Activated naive CD8-positive, alpha-beta T cell treated with anti-CD3 and anti-CD28 coated beads, Interleukin-2, amount 50 U/mL, for 24 hours (primary cell): ENCODE measurements at places on chromosomes 3 and 15.
A peak's percentile ranks its signal among the peaks of the same experiment; 100 is the strongest.

DNA sequence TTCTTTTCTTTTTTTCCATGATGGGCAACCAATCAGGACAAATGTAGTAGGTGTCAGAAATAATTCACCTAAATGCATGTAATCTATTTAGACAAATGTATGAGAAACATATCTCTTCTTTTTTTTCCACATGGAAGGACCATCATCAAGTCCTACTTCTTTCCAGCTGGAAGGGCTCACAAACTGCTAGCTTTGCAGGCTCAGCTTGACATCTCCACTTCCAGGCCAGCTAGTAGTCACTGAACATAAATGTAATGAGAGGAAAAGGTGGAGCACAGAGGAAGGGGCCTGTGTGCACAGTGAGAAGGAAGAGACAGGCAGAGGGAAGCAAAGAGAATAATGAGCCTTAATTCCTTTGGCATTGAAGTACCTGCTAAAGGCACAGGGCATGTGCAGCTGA, 504.9 kb downstream of the MCTP2 start:
- DNase-seq: no peak

GRCh38 chr3:155149494-155149893, 69.4 kb downstream of the MME start:
- DNase-seq: no peak

DNA sequence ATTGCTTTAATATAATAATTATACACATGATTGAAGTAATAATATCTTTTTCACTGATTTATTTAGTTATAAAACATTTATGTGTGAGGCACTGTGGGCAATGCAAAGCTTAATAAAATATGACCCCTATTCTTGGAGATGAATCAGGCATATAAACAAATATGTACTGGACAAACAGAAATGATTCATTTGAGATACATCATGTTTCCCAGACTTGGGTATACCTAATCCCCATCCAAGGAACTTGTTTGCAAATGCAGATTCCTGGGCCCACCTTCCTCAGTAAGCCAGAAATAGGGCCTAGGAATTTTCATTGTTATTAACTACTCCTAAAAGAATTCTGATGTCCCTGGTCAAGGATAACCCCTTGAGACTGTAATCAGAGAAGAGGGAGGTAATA, 184.2 kb downstream of the CHL1 start:
- DNase-seq: no peak

DNA sequence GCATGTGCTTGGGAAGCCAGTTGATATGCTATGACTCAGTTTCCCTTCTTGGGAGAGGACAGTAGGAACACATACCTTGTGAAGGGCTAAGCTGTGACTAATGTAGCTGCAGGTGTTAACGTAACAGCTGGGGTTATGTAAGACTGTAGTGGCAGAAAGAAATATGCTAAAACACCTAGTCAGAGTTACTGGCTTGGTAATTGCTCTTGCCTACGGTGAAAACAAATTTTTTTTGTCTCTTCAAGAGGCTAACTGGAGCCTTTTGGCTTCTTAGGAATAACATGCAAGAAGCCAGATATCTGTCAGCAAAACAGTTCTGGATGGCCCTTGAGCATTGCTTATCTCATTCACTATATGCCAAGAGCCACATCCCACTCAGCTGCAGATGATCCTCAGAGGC, 1.4 kb downstream of the MAPKBP1 start:
- no peak for DNase-seq

GRCh38 chr3:172816281-172816680, 65.8 kb downstream of the ECT2 start:
- DNase-seq: no peak

- no peak for DNase-seq
These were observed 75.6 kb downstream of the MCTP2 start for GRCh38 chr15:94306700-94307650.

- DNase-seq: no peak
These were observed 114.9 kb downstream of the PLD1 start for GRCh38 chr3:171695426-171695825.

DNA sequence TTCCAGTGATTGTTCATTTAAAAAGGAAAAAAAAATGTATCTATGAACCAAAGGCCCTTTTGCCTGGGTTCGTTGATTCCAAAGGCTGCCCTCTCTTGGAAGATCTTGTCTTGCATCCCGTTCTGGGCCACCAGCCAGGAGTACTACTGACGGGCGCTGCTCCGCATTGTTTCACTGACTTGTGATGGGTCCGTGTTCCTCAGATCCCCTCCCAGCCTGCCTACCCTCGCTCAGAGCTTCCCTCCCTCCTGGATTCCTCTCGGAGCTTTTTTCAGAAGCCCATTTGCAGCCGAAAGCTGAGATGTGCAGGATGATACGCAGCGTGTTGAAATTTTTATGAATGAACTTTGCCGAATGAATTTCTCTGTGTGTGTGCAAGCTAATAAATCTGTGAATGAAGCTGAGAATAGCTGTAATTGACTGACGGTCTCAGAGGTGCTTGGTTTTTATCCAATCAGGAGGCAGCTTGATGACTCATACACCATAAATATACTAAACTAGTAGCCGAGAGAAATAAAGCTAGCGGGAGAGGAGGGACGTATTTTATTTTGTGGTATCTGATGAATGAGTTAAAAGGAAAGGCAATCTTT, at the start of gene SHC4:
TSS of gene SHC4 (minus strand) at position 396 of the 590 bp plus-strand sequence. CDS start 904 bp downstream, outside the sequence.
- DNase-seq: no peak

GRCh38 chr3:113546414-113546893, 14.1 kb downstream of the SIDT1 start:
- DNase-seq: no peak

- DNase-seq: no peak
These were observed 206.0 kb upstream of the SEMA6D start for GRCh38 chr15:47511261-47511660.

DNA sequence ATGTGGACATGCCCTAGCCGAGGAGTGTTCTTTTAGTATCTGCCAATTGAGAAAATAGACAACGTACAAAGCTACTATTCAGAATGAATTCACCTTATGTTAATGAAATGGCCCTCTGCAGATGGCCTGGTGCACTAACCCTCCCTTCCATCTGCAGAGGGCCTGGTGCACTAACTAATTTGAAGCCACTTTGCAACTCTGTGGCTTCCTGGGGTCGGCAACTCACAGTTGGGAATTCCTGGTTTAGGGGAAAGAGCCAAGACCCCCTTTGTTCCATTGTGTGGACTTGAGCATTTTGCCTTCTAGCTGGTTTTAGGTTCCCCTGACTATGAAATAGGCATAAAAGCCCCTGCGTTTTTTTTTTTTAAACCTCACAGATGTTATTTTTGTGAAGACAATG, 204.3 kb upstream of the UBE3A start:
- no peak for DNase-seq

GRCh38 chr15:56980473-56980872, 62.0 kb downstream of the TCF12 start:
- no peak for DNase-seq

DNA sequence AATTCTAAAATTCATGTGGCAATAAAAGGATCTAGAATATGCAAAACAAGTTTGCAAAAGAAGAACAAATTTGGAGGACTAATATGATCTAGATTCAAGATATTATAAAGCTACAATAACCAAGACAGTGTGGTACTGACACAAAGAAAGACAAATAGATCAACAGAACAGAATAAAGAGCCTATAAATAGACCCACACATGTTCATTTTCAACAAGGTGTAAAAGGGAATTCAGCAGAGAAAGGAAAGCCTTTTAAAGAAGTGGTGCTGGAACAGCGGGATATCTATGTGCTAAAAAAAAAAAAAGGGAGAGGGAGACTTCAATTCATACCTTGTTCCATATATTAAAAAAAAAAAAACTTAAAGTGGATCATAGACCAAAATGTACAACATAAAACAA, 149.0 kb downstream of the WDR76 start:
- no peak for DNase-seq

DNA sequence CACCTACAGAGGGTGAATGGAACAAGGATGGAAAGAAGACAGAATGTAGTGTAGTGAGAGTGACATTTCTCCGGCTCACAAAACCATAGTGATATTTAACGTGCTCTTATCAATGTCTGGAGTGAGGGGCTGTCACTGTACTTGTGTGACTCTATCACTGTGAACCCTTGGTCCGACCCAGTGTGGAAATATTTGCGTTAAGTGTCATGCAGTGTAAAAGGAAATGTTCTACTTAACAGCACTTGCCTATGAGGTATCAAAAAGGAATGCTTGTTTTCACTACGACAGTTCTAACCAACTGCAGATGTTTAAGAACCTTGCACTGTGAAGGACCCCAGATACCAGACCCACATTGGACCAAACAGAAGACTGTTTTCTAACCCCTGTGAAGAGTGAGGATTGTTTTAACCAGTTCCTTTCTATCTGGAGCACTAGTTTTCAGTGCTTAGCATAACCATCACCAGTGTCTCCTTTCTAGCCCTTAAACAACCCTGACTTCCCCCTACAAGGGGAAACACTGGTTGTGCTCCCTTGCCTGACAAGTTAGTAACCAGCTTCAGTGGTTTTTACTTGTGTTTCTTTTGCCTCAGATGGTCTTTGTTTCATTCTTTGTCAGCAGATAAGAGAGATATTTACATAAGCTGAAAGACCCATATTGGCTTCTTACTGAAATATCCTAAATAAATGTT, 144.7 kb upstream of the ABHD17C start:
- DNase-seq: no peak

GRCh38 chr15:78201281-78202190, 32.8 kb downstream of the ACSBG1 start:
- DNase-seq: no peak

DNA sequence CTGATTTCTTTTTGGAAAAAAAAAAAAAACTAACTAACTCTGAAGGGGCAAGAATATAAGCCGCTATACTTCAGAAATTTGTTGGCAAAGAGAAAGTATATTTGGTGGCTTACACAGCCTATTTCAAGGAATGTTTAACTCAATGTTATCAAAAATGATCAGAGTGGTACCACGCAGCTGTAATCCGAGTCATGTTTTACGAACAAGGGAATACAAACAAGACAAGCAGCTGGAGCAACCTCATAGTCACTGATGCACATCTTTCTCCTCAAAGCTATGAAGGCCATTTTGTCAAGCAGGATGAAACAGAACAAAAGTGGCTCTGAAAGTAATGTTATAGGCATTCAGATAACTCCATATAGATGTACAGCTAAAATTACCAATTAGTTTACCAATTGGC, 81.2 kb downstream of the SCAPER start:
- no peak for DNase-seq

GRCh38 chr15:40338041-40338657, 2.6 kb downstream of the CCDC9B start:
- peak; percentile 85 for DNase-seq

DNA sequence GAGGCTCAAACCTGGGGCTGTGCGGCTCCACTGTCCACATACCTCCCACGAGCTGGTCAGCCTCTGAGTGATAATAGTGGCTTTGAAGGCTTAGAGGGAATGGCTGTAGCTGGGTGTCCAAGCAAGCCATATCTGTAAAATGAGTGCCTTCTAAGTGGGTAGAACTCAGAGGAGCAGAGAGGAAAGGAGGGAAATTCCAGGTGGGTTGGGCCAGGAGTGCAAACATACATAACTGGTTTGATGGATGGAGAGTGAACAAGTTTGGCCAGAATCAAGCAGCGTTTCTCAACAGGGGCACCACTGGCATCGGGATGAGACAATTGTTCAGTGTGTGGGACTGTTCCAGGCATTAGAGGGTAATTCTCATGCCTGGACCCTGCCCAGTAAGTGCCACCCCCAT, 91.1 kb downstream of the ASB7 start:
- DNase-seq: no peak

GRCh38 chr15:95742836-95743235, 587.7 kb upstream of the NR2F2 start:
- DNase-seq: no peak

GRCh38 chr15:53454535-53454842, 305.0 kb downstream of the WDR72 start:
- DNase-seq: no peak

DNA sequence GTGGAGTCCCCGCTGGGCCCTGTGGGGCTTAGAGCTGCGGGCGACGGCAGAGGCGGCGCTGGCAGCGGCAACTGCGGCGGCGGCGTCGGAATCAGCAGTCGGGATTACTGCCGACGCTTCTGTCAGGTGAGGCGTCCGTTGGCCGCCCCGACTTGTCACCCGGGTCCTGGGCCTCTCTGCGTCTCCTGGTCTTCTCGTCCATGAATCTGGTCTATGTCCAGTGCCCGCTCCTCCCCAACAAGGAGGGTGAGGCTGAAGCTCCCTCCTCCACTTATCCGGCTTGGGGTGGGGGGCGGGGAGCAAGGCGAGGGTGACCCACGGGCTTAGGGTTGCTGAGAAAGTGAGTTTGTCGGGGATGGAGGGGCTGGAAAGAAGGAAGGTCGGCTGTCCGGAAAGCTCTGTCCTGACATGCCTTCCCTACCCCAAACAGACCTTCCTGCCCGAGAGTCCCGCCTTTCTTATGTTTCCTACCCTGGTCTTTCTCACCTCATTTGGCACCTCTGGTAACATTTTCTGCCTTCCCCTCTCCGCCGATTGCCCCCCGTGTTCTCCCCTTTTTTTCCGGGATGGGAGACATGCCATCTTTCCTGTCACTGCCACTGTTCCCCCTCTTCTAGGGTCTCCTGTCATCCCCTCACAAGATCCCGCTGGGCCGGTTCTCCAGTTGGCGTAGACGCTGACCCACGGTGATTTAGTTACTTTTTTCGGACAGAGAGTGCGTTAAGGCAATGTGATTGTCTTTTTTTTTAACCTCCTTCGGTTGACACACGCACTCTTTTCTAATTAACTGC, 520 bp downstream of the ZNF654 start:
- no peak for DNase-seq

DNA sequence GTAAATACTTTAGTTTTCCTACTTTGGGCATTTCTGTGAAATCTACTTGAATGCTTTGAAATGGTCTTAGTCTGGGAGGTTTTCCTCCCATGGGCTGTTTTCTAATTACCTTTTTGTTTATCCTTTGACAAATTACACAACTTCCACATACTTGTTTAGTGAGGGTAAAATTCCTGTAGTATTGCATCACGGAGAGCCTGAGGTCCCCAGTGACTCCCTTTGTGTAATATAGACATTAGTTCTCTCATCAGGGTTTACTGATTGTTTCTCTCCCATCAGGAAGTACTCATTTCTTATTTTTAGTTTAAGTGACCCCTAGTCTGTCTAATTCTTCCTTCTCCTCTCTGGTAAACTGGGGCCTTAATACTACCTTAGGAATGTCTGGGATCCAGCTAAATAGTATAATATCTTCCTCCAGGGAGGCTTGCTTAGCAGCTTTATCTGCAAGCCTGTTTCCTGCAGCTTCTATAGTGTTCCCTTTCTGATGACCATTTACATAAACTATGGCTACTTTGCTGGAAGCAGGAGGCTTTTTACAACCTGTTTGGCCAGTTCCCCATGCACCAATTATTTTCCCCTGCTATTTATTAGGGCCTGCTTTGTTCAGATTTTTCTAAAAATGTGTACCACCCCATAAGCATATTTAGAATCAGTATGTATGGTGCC, 87.2 kb upstream of the XCR1 start:
- no peak for DNase-seq
